ENCODE measurements at places on chromosomes 11 and 22. TPM values are rescaled to one million over a fixed set of nuclear protein-coding genes. Genes with fewer than 3 reads are reported as not detected.

GRCh38 chr11:118049771-118050170 is 27.1 kb upstream of the TMPRSS4 start:
- DNase-seq = no peak

The TEX54 gene
- total RNA-seq = not detected

The ARHGAP8 gene
- 51.3 TPM for total RNA-seq

GRCh38 chr11:121368364-121369240 is 76.0 kb downstream of the SC5D start:
- no peak for DNase-seq

GRCh38 chr22:31333641-31334040 is 12.5 kb downstream of the PATZ1 start:
- no peak for DNase-seq

- no peak for DNase-seq
These were observed 368.7 kb upstream of the TENM4 start for GRCh38 chr11:79809487-79809886.

DNA sequence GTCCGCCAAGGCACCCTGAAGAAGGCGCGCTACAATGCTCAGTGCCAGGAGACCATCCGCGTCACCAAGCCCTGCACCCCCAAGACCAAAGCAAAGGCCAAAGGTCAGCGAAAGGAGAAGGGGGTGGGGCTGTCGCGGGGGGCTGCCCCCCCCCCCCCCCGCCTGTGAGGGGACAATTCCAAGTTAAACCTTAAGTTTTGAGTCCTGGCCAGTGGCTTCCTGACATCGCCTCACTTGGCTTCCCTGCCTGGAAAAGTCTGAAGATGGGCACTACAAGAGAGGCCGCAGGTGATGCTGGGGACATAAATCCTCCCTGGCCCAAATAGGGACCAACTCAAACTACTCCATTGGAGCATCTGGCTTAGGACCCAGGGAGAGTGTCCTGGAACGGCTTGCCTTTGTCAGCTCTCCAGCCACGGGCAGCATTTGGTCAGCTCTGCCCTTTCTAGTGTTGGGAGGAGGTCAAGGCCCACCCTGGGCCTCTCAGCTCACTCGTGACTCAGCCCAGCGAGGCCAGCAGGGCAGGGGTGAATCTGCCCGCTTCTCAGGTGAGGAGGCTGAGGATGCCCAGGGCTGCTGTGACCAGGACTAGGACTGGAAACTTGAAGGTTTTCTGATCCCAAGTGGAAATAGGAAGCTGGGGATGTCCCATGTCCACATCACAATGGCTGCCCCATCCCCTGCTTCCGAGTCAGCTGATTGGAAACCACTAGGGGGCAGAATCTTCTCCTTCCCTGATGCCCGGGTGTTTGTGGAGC is 1.4 kb downstream of the MDK start:
- DNase-seq = peak; percentile 85

- no peak for DNase-seq
These were observed 100.6 kb upstream of the HSD17B12 start for GRCh38 chr11:43579919-43580276.

DNA sequence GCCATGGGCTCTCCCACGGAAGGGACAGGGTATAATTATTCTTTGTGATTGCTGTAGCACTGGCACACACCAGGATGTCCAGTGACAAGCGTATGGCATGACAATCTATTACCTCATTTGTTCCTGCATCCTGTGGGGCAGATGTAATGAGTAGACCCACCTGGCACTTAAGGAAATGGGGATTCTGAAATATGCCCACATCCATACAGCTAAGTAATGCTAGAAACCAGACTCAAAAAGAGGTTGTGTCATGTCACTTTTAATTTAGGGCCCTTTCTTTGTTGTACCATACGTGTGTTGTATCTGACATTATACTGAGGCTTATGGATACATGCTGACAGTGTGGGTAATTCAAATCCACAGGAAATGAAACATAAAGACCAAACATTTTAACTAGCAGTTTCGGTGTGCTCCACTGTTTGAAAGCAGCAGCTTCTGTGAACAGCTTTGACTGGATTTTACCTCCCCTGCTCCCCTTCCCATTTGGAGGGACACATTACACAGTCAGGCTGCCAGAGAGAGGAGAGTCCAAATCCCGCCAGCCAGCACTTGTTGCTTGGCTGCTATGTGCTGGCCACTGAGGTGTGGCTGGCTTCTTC is 21.2 kb downstream of the GRAMD1B start:
- DNase-seq = no peak

GRCh38 chr22:34161431-34162123 is 241.3 kb upstream of the LARGE1 start:
- DNase-seq = no peak

DNA sequence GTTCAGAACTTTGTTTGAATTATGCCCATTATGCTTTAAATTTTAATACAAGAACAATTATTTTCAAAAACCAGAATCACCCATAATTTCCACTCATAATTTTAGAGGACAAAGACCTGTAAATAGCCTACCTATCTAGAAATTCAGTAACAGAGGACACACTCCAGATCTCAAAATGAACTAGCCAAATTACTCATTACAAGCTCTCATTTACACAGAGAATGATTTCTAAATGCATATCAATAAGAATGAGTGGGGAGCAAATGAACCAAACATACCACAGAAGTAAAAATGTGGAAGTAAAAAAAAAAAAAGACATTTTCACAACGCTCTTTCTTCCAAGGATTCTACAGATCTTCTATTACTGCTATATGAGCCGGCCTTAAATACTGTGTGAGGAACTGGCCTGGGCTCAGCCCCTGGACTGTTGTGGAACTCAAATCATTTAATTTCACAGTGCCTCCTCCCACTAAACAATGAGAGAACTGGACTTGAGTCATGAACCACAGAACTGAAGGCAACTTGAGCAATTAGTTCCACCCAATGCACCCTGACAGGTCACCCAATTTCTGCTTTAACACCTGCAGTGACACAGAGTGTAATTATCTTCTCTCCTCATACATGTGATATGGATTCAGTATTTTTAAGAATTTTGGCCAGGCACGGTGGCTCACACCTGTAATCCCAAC is 8.0 kb downstream of the MRTFA start:
- peak; percentile 18 for DNase-seq

The MS4A13 gene
- not detected for total RNA-seq

GRCh38 chr11:79834015-79834414 is 393.2 kb upstream of the TENM4 start:
- no peak for DNase-seq

The PRR33 gene
- not detected for total RNA-seq

The OR51E1 gene
- not detected for total RNA-seq

DNA sequence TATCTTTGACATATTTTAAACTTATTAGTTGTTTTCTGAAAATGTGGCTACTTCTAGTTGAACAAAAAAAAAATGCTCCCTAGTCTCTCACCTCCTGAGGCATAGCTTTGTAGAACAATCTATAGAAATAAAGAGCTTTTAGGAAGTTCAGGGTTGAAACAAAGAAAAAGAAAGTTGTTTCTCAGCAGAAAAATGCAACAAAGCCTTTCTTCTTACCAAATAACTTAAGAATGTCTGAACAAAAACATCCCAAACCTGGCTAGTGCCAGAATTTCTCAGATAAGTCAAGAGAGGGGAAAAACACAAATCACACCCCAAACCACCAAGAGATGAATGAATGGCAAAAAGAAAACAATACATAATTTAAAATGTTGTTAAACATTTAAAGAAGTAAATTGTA is 114.1 kb downstream of the MAML2 start:
- DNase-seq = no peak

GRCh38 chr11:121134741-121135312 is 33.8 kb downstream of the TECTA start:
- DNase-seq = no peak

The OR4A16 gene
- not detected for total RNA-seq

GRCh38 chr11:63543711-63544110 is 7.1 kb downstream of the PLAAT4 start:
- DNase-seq = peak; percentile 1

The INPP5J gene
- 2.9 TPM for total RNA-seq

- no peak for DNase-seq
These were observed 7.7 kb downstream of the OSBP start for GRCh38 chr11:59607703-59608454.

DNA sequence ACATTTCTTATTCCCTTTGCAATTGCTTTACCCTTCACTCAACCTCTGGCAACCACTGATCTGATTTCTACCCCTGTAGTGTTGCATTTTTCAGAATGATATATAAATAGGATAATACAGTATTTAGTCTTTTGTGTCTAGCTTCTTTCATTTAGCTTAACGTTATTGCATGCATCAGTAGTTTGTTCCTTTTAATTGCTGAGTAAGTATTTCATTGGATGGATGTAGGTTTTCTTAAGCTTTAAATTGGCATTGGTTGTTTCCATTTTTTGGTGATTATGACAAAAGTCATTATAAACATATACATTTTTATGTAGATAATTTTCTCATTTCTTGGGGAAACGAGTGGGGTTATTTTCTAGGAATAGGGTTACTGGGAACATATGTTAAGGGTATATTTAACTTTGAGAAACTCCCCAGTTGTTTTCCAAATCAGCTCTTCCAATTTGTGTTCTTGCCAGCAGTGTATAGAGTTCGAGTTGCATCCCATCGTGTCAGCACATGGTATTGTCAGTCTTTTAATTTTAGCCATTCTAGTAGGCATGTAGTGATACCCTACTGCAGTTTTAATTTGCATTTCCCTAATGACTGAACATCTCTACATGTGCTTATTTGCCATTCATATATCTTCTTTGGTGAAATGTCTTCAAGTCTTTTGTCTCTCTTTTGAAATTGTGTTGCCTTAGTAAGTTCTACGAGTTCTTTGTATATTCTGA is 60.3 kb downstream of the DDX10 start:
- no peak for DNase-seq

- no peak for DNase-seq
These were observed 33.8 kb upstream of the DKK3 start for GRCh38 chr11:12042215-12042676.

GRCh38 chr11:106231591-106231990 is 154.1 kb downstream of the AASDHPPT start:
- DNase-seq = peak; percentile 45

The KCNE3 gene
- 1.5 TPM for total RNA-seq

The MTA2 gene
- 131 TPM for total RNA-seq

The CABP4 gene
- not detected for total RNA-seq

The JAM3 gene
- 38.4 TPM for total RNA-seq

DNA sequence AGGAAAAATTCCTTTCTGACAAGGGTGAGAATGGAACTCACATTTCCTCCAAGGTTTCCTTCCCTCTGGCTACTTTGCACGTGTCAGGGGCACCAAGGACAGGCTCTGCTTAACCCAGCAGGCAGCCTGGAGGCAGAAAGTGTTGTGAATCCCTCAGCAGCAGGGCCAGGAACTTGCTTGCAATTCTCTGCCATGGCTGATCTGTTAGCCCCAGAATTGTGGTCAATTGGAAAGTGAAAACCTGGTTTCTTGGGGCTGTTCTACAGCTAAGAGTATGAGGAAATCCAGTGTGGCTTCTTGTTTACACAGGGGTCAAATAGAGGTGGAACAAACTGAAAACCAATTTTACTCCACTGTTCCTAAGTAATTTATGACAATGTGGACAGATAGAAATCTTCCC is 38.3 kb upstream of the CEP295 start:
- DNase-seq = peak; percentile 87

- DNase-seq = no peak
These were observed 63.3 kb downstream of the FBLN1 start for GRCh38 chr22:45565973-45566372.

GRCh38 chr11:111428113-111428876 is 49.2 kb upstream of the POU2AF1 start:
- no peak for DNase-seq

- DNase-seq = no peak
These were observed 39.7 kb upstream of the TH start for GRCh38 chr11:2211113-2211971.

The OR10G8 gene
- not detected for total RNA-seq

- no peak for DNase-seq
These were observed 10.4 kb upstream of the CCDC34 start for GRCh38 chr11:27373392-27373791.

- DNase-seq = peak; percentile 69
These were observed 10.8 kb downstream of the TRIM66 start for GRCh38 chr11:8671651-8672062.

DNA sequence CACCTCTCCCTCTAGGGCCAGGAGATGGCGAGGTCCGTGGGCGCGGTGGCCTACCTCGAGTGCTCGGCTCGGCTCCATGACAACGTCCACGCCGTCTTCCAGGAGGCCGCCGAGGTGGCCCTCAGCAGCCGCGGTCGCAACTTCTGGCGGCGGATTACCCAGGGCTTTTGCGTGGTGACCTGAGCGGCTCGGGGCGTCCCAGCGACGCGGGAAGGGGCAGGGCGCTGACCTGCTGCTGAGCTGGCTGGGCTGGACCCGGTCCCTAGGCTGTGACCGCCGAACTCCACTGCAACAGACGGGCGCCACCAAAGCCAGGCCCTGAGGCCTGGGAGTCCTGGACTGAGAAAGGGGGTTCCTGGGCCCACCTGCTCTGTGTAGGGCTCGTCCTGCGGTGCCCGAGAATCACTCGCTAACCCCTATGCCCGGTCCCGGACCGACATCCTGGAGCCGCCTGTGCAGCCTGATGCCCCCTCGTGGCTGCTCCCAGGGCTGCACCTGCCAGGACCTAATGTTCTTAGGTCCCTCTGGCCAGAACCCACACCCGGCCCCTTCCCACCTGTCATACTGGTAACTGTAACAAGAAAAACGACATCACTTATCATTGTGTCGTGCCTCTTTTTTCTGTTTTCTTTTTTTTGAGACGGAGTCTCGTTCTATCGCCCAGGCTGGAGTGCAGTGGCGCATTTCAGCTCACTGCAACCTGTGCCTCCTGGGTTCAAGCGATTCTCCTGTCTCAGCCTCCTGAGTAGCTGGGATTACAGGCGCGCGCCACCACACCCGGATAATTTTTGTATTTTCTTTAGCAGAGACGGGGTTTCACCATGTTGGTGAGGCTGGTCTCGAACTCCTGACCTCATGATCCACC is 15.0 kb downstream of the RHOD start:
- DNase-seq = peak; percentile 97

DNA sequence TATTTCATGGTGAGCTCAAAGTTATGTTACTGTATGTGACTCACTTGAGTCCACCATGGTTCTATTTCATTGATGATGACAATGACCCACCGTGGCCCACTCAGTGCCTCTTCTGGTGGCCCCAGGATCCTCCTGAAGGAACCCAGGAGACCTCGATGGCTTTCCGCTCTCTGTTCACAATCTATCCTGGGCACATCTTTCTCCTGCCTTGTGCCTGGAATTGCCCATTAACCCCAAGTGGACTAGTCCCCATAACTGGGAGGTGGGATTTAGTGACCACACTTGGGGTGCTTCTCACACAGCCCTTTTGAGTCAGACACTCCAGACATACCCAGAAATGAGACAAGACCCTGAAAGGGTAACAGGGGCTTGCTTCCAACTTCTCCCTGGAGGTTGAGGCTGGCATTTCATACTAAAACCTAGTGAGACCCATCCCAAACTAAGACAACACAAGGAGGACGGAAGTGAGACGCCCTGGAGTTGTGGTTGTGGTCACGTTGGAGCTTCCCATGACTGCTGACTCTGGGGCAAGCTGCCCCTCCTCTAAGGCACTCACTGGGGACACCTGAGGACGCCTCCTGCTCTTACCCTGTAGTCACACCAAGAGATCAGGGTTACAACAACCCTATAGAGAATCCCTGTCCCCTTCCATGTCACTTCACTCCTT is 22.1 kb downstream of the IGLL5 start:
- DNase-seq = no peak

Measured in endodermal cell (in vitro differentiated cells).